B cell (primary cell): ENCODE measurements at places on chromosomes 13 and 19.

- DNase-seq = no peak
Observed at GRCh38 chr19:45471931-45472562, 4.3 kb downstream of the FOSB start.

- DNase-seq = no peak
Observed at GRCh38 chr13:71457645-71458044, 409.4 kb downstream of the DACH1 start.

- no peak for DNase-seq
Observed at GRCh38 chr13:86933676-86934075, 737.5 kb upstream of the SLITRK5 start.

DNA sequence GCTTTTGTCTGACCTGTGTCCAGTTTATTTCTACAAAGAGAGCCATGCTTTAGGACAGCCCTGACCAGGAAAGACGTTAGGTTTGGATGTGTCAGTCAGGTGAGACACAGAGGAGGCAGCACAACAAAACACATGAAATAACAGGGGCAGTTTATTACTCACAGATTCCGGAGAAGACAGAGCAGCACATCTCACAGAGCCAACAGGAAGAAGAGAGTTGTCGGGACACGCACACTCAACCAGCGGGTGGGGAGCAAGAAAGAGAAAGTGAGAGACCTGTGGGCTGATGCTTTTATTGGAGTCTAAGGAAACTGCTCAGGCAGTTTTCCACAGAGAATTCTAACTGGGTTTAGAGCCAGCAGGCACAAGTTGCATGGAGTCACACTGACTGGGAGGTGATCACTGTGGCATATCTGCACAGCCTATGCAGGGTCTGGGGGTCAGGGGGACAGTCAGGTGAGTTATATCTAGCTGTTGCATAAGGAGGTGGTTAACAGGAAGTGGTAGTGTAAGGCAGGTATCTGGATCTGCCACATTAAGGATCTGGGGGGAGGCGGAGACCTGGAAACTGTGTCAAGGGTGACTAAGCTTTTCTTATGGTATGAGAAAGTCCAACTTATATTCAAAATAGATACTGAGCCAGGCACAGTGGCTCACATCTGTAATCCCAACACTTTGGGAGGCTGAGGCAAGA lies 24.1 kb upstream of the CEACAM20 start:
- no peak for DNase-seq

DNA sequence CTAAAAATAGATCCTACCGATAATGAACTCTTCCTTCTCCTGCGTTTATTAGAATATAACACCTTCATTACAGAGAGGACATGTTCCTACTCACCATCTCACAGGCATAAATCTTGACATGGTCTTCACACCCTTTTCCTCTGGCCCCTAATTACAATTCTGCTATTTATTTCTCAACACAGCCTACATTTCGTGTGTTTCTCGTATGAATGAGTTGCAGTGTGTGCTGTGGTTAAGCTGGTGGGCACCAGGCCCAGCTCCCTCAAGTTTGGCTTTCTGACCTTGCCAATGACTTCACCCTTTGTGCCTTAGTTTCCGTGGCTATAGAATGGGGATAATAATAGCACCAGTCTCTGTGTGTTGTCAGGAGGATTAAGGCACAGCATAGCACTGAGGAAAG lies 12.3 kb upstream of the KATNAL1 start:
- no peak for DNase-seq

DNA sequence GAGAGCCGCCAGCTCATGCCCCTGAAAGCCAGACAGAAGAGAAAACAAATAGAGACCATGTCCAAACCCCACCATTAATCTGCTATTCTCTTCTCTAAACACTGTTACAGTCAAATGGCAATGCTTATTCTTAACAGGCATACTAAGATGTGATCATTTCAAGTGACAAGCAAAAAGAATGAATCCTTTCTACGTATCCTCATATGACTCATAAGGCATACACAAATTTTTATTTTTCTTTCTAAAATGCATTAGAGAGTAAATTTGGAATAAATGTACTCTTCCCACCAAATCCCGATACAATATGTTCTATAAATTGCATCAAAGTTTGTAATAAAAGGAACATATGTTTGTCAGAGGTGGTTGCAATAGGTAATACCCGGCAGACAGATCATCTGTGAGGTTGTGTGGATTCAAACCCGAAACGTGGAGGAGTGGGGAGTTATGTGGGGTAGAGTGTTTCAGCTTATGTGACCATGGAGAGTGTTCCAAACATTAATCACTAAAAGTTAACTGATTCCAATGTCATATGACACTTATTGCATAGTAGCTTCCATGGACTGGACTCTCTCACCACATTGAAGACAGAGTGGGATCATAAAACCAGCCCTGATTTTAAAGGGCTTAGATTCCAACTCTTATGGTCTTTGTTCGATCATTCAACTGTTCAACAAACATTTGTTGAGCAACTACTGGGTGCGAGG lies 213.1 kb downstream of the DCLK1 start:
- DNase-seq = no peak

DNA sequence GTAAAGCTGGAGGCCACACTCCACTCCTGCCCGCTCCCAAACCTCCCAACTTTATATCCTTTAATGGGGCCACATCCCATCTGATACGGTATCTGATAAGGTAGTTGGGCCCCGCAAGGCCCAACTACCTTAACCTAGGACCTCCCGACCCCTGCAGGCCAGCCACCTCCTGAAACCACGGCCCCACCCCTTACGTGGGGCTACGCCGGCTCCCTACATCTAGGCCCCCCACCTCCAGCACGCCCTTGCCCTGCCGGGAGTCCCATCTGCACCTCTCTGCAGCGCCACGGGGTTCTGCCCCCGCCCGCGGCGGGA lies 2.2 kb downstream of the IGFLR1 start:
- no peak for DNase-seq

- no peak for DNase-seq
Observed at GRCh38 chr13:39781381-39781780, 125.9 kb downstream of the COG6 start.

- no peak for DNase-seq
Observed at GRCh38 chr19:40216777-40217026, 1.5 kb downstream of the TTC9B start.

GRCh38 chr19:11100049-11100448 lies 10.8 kb downstream of the LDLR start:
- no peak for DNase-seq

DNA sequence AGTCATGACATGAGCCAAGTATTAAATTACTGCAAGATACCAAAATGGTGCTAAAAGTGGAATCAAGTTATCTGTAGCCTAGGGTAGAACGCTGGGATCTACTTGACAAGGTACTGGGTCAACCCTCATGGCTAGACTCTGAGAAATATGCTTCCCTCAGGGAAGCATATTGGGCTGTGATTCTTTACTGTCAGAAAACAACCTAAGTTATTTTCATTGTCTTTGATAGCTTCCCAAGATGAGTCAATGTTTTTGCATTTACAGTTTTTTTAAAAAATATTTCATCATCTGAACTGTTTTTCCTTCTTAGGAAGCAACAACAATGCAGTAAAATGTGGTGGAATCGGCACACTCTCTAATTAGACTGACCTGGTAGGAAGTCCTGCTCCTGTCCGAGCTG lies 218.0 kb downstream of the RGCC start:
- DNase-seq = no peak

DNA sequence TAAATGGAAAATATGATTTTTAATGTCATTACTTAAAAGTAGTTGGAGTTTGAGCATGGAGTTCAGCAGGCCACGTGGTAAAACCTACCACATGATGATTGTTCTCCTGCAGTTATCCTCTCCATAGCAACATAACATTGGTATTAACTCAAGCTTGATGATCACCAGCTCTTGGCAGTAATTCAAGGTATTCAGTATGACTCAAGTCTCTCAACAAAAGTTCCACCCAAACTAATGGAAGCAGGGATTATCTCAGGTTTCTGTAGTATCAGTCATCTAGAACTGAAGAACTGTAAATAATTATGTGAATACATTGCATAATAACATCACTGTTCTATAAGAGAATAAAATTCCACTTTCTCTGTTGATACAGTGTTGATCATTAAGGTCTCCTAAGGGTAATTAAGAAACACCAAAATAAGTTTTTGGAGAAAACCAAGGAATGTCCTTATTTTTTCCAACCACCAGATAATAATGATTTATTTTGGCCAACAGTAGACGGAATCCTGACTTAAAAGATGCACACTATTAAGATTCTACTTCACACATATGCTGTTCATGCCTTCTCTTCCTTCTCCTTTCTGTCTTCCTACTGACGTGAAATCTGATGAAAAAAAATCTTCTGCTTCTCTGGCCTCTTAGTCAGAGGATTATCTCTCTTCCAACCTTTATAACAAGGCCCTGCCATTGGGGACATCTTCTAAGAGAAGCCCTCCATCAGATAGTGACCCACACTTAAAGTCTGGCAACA lies 1092.3 kb downstream of the EFNB2 start:
- no peak for DNase-seq

GRCh38 chr13:74074723-74075122 lies 59.5 kb downstream of the KLF12 start:
- no peak for DNase-seq

DNA sequence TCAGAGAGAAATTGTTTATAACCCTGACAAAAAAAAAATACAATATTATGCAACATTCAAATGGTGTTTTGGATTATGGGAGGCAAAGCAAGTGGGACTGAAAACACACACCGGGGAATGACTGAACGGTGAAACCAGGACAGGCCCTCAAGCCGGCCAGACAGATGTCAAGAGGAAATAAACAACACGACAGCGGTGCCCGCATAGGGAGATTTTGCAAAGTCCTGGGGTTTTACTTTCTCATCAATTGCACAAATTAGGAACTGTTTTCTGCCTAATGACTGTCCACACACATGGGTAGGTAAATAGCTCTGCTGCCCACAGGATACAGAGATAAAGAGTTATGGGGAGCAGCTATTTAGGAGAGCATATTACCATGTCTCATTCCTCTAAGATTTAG lies 134.5 kb downstream of the IRS2 start:
- DNase-seq = no peak

DNA sequence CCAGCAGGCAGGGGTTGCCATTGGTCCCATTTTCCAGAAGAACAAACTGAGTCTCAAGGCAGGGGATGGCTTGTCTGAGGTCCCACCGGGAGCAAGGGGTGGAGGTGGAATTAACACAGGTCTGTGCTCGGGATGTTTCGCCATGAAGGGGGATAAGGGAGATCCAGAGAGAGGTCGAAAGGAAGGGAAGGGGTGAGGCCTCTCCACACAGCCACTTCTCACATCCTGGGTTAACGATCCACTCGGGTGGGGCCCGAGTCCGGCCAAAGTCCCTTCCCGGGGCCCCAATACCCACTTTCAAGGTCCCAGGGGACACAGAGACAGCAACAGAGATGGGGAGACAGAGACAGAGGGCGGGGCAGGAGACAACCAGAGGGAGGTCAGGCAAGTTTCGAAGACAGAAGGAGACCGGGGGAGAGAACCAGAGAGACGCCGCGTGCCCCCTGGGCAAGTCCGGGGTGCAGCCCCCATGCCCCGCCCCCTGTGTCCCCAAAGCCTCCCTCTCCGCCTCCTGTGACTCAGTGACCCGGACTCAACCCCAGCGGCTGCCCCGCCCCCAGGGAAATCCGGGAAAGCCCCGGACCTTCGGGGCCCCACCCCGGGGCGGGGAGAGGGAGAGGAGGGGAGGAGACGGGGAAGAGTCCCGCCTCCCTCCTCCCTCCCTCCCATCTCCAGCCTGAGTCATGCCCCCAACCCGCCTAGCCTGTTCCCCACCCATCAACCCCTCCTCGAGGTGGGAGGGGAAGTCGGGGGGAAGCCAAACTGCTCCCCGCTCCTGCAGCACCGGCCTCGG lies 1.4 kb upstream of the BCL3 start:
- peak; percentile 89 for DNase-seq

- DNase-seq = no peak
Observed at GRCh38 chr19:42452590-42452989, 9.8 kb upstream of the CXCL17 start.

DNA sequence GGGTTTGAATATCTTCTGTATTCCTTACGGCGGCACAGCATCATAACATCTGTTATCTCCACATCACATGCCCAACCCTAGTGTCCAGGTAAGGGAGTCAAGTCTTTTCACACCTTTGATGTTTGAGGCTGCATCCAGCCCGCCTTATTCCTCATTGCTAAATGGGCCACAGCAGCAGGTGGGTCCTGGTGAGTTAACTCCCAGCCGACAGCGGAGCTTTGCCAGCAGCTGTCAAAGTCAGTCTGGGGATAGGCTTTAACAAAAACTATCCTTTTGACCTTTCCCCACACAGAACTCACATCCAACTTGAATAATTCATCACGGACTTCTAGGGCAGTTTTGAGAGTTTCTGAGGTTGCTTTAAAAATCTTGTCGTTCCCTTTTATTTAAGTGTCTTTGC lies 235.1 kb downstream of the DLEU7 start:
- no peak for DNase-seq

DNA sequence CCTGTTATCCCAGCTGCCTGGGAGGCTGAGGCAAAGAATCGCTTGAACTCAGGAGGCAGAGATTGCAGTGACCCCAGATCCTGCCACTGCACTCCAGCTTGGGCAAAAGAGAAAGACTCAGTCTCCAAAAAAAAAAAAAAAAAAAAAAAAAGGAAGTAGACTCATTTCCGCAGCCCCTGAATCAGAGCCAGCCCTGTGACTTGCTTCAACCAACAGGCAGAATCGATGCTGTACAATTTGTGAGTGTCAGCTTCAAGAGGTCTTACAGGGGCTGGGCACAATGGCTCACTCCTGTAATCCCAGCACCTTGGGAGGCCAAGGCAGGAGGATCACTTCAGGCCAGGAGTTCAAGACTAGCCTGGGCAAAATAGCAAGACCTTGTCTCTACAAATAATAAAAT lies 12.8 kb downstream of the ANKRD27 start:
- DNase-seq = peak; percentile 39

GRCh38 chr13:98752467-98753290 lies at the start of gene SLC15A1:
Gene SLC15A1, minus strand, starts transcription at chr13:98752672. Its CDS starts 74 bp downstream, at chr13:98752598.
- no peak for DNase-seq

DNA sequence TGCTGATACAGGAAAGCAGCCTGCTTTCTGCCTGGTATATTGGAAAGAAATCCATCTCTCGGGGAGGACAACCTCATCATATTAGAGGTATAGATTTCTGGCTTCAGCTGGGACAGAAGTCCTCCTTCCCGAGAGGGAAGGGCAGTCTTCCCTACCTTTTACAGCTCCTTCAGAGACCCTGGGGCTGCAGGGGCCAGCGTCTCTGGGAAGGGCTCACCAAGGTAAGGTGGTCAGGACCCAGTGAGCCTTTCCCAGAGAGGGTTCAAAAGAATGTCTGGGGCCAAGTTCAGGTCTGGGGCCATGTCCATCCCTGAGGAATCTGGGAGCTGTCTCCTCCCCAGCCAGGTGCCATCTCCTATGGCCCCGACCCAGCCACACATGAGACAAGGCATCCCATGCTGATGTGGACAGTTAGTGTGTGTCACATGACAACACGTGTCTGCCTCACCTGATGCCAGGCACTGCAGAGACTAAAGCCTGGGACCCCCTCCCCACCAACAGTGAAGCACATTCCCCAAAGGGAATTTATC lies 136.4 kb downstream of the URI1 start:
- no peak for DNase-seq

- DNase-seq = no peak
Observed at GRCh38 chr13:65913173-65913572, 1317.0 kb downstream of the PCDH9 start.

DNA sequence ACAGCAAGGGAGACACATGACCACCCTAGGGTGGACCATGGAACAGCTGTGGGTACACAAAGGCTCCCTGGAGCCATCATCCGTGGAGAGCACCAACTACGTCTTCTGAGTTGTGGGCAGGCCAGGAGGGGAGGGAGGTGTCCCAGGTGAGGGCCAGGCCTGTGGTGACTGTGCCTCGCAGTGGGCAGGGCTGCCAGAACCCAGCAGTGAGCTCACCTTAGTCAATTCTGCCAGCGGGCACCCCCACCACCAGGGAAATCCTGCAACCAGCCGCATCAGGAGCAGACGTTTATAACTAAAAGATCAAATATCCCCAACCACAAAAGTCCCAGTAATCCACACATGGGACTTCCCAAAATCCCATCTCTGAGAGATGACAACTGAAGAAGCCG lies 19.6 kb downstream of the ELL start:
- no peak for DNase-seq
